Progenitor cell of endocrine pancreas (in vitro differentiated cells): ENCODE measurements at places on chromosomes 5 and 9. TPM values are rescaled to one million over a fixed set of nuclear protein-coding genes. Genes with fewer than 3 reads are reported as not detected.

The GABRA1 gene
- 0.19 TPM in 1 of 2 replicates, not detected in the other for total RNA-seq

The AGXT2 gene
- total RNA-seq, result not detected in 2 replicates

The TRUB2 gene
- total RNA-seq, result 29.2 and 31.6 TPM in 2 replicates

The DNLZ gene
- 16.2 and 18.4 TPM in 2 replicates for total RNA-seq

The PLPP7 gene
- total RNA-seq, result 3.6 TPM in 2 replicates
